CD4-positive, alpha-beta T cell treated with Interleukin-10 for 1 hour (primary cell): ENCODE measurements at places on chromosomes 13 and 19.

- no peak for DNase-seq
Observed at GRCh38 chr13:111610879-111611278, 290.4 kb downstream of the TEX29 start.

- no peak for DNase-seq
Observed at GRCh38 chr19:4441994-4442818, 15.4 kb downstream of the UBXN6 start.

DNA sequence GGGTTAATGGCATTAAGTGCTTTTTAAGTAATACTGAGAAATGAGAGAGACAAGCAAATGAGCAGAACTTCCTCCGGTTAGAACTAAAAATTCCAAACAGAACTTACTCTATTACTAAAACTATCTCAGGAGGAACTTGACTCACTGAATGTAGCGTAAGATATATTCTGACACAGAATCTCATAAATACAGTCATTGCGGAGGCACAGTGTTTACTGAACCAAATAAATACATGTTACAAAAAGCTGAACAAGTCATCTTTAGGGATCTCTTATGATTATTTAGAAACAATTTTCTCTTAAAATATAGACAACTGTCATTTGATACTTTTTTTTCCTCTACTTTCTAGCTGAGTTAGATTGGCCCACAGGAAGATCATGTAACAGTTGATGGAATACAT lies 283.1 kb downstream of the KLF12 start:
- no peak for DNase-seq

- DNase-seq = no peak
Observed at GRCh38 chr13:79692846-79693245, 211.9 kb downstream of the NDFIP2 start.

DNA sequence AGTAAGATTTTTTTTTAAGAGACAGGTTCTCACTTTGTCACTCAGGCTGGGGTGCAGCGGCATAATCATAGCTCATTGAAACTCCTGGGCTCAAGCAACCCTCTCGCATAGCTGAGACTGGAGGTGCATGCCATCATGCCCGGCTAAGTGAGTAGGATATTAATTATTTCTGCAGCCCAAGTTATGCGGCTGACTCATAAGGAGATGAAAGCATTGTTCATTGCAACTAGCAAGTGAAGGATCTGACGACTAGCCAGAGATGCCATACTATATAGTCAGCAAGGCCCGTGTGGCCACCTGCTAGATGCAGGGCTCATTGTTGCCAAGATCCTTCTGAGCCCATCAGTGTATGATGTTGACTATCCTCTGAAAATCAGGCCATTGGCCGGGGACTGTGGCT lies 45.2 kb downstream of the ABCC4 start:
- no peak for DNase-seq

GRCh38 chr19:54123682-54124081 lies 8.1 kb downstream of the PRPF31 start:
- DNase-seq = no peak

DNA sequence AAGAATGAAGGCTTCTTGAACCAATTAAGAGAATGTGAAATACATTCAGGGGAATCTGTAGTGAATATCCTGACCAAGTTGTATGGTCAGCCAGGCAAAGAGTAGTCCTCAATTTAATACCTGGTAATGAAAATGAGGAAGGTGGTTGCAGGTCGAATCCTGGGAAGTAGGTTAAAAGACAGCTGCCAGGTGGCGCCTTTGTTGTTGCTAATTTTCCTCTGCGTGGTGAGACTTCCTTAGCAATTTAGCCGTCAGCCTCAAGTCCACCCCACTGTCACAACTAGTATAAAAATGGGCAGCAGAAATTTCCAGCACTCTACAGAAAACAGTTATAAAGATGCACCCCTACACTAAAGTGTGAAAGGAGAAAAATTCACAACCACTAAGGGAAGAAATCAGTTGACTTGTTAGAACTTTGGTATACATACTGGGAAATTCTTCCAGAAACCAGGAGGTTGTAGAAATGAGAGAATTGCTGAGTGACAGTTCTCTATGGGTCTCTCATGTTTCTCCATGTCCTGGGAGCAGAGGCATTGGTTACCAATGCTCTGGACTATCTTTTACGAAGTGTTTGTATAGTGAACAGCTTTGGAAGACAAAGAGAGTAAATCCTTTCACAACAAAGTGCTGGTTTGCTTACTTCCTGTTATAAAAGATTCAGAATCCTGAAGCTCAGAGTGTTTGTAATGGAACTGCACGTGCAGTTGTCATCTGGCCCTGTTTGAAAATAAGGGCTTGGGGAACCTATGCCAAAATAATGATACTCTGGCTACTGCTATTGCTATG lies 235.9 kb downstream of the NHLRC3 start:
- no peak for DNase-seq

DNA sequence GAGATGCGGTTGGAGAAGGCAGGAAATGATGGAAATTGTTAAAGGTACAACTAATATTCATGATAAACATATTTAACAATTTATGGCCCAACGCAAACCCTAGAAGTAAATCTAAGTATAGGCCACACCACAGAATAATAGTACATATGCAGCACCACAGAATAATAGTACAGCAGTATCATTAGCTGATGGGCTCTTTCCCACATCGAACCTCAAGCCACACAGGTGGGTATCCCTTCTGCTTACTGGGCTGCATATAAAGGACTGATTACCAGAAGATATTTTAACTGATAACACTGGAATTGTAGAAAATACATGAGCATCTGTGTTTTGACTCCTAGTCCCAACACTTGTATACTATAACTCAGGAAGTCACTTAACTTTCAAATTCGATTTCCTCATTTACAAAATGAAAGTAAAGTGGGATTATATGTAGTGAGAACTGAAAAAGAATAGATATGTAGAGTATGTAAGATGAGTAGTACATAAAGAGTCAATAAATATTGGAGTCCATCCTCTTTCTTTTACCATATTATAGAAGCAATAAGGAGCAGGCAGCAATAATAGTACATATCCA lies 91.5 kb downstream of the TSC22D1 start:
- DNase-seq = no peak

- no peak for DNase-seq
Observed at GRCh38 chr19:39304701-39305571, 8.7 kb downstream of the IFNL1 start.

- DNase-seq = peak; percentile 86
Observed at GRCh38 chr19:4369109-4369887, 25.9 kb downstream of the MPND start.

- DNase-seq = no peak
Observed at GRCh38 chr19:48969276-48970138, 4.4 kb downstream of the FTL start.

GRCh38 chr19:18593367-18594095 lies 4.9 kb downstream of the REX1BD start:
- no peak for DNase-seq

- no peak for DNase-seq
Observed at GRCh38 chr13:111064661-111065060, 50.4 kb upstream of the ARHGEF7 start.

DNA sequence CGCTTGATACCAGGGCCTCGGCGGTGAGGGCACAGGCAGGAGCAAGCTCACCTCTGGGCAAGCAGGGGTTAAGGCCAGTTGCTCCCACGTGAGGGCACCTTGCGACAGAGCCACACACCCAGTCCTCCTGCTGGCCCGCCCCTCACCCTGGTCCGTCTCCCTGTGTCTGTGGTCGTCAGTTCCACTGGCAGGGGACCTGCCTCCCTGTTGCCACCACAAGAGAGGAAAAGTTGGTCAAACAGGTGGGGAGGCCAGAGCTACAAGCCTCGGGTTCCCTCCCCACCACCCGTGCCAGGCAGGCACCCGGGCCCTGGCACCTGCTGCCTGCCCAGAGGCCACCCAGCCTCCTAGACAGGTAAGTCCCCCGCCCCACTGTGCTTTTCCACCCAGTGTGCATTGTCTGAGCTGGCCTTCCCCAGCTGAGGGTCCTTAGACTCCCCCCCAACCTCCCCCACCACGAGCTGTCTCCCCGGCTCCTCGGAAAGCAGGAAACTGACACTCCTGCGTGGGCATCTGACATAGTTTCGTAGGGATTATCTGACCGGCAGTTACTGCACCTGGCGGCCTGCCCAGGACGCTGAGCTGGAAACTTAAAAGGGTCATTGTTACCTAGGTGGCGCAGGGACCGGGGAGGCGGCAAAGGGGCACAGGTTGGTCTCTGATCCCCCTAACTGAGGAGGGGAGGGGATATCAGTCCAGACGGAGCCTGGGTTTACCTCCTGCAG lies at the start of gene TJP3:
TJP3 (plus strand) TSS at position 178 of the 725 bp plus-strand sequence. CDS start 20,049 bp downstream, outside the sequence.
- no peak for DNase-seq

DNA sequence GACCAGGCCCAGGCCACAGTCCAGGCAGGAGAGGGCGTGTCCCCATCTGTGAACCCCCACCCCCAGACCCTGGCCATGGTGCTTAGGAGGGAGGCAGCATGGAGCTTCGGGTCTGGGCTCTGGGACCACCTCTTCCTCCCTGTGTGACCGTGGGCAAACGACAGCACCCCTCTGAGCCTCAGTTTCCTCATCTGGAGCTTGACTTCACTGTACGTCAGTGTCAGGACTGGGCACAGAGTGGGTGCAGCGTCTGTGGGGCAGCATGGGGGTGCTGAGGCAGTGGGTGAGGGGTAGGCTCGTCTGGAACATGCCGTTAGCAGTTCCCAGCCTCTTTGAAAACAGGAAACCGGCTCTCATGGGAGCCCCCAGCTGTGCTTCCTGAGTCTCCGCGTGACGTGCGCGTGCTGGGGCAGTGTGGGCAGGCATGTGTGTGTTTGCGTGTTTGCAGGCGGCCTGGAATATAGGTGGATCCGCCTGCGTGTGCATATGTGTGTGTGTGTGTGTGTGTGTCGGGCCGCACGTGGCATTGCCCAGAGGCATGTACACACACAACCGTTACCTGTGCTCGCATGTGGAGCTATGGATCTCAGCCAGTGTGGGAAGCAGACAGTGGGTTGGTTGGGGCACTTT lies 15.8 kb downstream of the ARRDC2 start:
- DNase-seq = peak; percentile 78

DNA sequence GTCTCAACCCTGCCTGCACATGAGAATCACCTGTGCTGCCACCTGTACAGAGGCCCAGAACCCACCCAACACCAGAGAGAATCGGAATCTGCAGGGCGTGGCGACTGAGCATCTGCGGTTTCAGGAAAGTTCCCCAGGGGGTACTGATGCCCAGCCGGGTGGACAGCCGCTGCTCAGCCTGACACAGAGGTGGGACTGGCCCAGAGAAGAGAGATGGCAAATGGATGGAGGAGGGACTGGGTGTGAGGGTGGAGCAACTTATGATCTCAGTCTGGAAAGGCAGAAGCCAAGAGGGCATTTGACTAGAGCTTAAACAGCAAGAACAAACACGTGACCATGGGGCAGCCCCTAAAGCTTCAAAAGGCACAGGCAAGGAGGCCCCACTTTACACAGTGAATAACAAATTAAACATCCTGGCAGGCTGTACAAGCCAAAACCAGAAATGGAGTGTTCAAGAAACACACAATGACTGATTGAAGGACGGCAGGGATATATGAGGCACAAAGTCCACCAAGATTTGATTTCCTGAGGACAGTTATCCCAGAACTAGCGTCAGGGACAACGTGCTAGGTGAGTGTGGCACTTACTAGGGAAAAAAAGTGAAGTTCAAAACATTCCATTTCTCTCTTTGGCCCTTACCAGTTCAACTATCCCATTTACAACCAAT lies 3.1 kb downstream of the RANBP3 start:
- DNase-seq = peak; percentile 53

DNA sequence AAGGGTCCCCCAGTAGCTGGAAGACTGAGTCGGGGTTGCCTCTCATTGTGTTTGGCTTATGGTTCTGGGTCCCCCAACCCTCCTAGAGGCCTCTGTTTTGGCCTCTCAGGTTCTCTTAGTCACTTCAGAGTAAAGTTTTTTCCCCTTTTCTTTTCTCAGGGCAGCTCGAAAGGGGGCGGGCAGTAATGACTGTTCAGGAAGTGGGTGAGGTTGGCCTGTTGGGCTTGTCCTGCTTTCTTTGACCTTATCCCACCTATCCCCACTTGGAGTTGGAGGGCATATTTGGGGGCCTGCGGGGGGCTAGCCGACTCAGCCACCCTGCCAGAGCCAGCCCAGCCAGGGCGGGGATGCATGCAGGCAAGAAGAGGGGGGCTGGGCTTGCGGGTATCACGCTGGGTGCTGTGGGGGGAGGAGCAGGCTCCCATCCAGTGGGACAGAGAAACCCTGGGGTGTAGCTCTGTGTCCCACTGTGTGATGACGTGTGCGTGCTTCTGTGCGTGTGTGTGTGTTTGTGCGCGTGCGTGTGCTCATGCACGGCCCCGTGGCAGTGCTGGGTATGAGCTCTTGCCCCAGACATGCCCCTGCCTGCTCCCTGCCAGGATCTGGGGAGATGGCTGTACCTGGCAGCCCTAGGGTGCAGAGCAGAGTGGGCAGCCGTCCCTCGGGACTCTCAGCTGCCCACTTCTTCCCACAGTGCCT lies 1.4 kb downstream of the CIC start:
- peak; percentile 87 for DNase-seq

- no peak for DNase-seq
Observed at GRCh38 chr19:41671486-41671885, 16.6 kb downstream of the CEACAM7 start.

DNA sequence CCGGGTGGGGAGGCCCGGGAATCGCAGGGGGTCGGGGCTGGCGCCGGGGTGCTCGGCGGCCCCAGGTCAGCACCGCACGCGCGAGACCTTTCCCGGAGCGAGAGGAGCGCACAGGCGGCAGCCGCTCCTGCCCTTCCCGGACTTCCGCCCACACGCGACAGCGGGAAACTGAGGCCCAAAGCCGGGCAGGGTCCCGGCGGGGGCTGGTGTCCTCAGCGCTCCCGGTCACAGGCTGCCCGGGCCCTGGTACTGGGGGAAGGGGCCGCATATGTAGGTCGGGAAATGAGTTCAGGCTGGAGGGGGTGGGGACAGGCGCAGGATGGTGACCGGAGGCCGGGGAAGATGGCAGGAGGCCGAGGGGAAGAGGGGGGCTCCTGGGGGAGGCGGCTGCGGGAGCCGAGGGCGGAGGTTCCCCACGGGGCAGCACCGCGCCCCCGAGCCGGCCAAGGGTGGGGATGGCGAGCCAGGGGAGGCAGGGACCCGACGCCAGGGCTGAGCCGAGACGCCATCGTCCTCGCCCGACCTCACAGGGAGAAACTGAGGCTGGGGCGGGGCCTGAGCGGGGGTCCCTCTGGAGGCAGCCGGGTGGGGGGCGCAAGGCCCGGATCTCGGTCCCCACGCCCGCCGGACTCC lies 662 bp downstream of the CBARP start:
- DNase-seq = no peak

DNA sequence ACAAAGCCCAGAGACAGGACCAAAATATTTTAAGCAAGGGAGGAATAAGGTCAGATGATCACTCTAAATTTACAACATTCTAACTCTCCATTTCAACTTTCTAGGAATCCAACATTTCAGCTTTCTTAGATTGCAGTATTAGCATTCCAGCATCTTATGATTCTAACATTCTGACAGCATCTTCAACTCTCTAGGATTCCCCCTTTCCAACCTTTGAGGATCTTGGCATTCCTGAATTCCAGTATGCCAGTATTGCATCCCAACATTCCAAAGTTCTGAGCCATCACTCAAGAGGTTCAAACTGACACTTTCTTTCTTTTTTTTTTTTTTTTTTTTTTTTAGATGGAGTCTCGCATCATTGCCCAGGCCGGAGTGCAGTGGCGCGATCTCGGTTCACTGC lies 13.8 kb downstream of the TGFB1 start:
- DNase-seq = no peak

- DNase-seq = no peak
Observed at GRCh38 chr19:2469102-2469914, 6.6 kb upstream of the GADD45B start.
